Astrocyte (in vitro differentiated cells and primary cell): ENCODE measurements at places on chromosomes 16 and 17.

DNA sequence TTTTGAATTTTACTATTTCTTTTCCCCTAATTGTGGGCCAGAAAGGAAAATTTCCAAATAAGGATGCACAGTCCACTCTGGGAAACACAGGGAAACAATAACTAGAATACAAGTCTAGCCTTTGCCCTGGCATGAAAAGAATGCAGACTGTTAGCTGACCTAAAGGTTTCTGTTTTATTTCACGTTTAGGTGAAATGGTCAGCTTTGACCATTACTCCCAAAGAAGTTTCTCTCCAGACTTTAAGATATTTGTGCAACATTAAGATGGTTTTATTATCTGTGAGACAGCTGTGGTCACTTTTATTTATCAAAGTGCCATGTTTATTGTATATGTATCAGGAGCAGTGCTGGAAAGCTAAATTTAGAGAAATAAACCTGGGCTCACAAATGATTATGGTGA, 163.9 kb downstream of the SPECC1 start:
- H3K27ac ChIP-seq = peak overlapping the region; percentile 5
- H3K27me3 ChIP-seq = no peaks in the 10 kb centered on the region
- H3K36me3 ChIP-seq = no peaks in the 10 kb centered on the region

GRCh38 chr16:48602356-48603014, 7.5 kb downstream of the N4BP1 start:
- H3K27me3 ChIP-seq = no peaks in the 10 kb centered on the region
- H3K4me1 ChIP-seq = peaks cover 16% of the 10 kb centered on the region
- peaks cover 4% of the 10 kb centered on the region for H3K36me3 ChIP-seq
- no peak for DNase-seq
- H3K4me3 ChIP-seq = no peak overlapping the region

GRCh38 chr16:85465328-85466303, 147.5 kb upstream of the GSE1 start:
- H3K27ac ChIP-seq = no peak overlapping the region
- H3K36me3 ChIP-seq = no peaks in the 10 kb centered on the region
- DNase-seq = peak; percentile 53
- peaks cover 21% of the 10 kb centered on the region for H3K4me1 ChIP-seq
- peaks cover 13% of the 10 kb centered on the region for H3K27me3 ChIP-seq

GRCh38 chr16:4212211-4212933, 29.5 kb downstream of the SRL start:
- no peaks in the 10 kb centered on the region for H3K36me3 ChIP-seq
- no peak overlapping the region for H3K4me3 ChIP-seq
- peaks cover 23% of the 10 kb centered on the region for H3K4me1 ChIP-seq
- no peak for DNase-seq
- peak overlapping the region; percentile 19 for H3K27ac ChIP-seq

GRCh38 chr17:13635951-13636350, 34.2 kb upstream of the HS3ST3A1 start:
- H3K27me3 ChIP-seq = no peaks in the 10 kb centered on the region
- peak; percentile 35 for DNase-seq
- H3K36me3 ChIP-seq = no peaks in the 10 kb centered on the region
- H3K4me3 ChIP-seq = no peak overlapping the region

- H3K4me3 ChIP-seq = no peak overlapping the region
- no peaks in the 10 kb centered on the region for H3K27me3 ChIP-seq
- no peak overlapping the region for H3K27ac ChIP-seq
- peak; percentile 78 for DNase-seq
Observed at GRCh38 chr17:33871720-33872540, 383.2 kb upstream of the CCL2 start.

- no peaks in the 10 kb centered on the region for H3K4me1 ChIP-seq
- H3K36me3 ChIP-seq = no peaks in the 10 kb centered on the region
- no peak overlapping the region for H3K4me3 ChIP-seq
- H3K27ac ChIP-seq = no peak overlapping the region
- no peak for DNase-seq
- peaks cover 34% of the 10 kb centered on the region for H3K27me3 ChIP-seq
Observed at GRCh38 chr17:65092262-65092661, 35.7 kb upstream of the GNA13 start.
